ENCODE measurements at places on chromosomes 5 and 9. TPM values are rescaled to one million over a fixed set of nuclear protein-coding genes. Genes with fewer than 3 reads are reported as not detected.

PAEP gene
- total RNA-seq, result not detected

FBP2 gene
- not detected for total RNA-seq

UBE2QL1 gene
- total RNA-seq, result 0.65 TPM

TMEM252 gene
- total RNA-seq, result not detected

PCDH12 gene
- 0.07 TPM for total RNA-seq

CHSY3 gene
- total RNA-seq, result 2.4 TPM

TIMD4 gene
- total RNA-seq, result not detected

SLC9A3 gene
- total RNA-seq, result 4.7 TPM

TMEM232 gene
- 0.14 TPM for total RNA-seq

STPG3 gene
- total RNA-seq, result not detected

ZNF366 gene
- total RNA-seq, result not detected

CD274 gene
- 1.4 TPM for total RNA-seq

PCDH1 gene
- total RNA-seq, result 7.4 TPM

GMCL2 gene
- total RNA-seq, result not detected

HMCN2 gene
- 0.05 TPM for total RNA-seq

ALDOB gene
- total RNA-seq, result not detected

DNA sequence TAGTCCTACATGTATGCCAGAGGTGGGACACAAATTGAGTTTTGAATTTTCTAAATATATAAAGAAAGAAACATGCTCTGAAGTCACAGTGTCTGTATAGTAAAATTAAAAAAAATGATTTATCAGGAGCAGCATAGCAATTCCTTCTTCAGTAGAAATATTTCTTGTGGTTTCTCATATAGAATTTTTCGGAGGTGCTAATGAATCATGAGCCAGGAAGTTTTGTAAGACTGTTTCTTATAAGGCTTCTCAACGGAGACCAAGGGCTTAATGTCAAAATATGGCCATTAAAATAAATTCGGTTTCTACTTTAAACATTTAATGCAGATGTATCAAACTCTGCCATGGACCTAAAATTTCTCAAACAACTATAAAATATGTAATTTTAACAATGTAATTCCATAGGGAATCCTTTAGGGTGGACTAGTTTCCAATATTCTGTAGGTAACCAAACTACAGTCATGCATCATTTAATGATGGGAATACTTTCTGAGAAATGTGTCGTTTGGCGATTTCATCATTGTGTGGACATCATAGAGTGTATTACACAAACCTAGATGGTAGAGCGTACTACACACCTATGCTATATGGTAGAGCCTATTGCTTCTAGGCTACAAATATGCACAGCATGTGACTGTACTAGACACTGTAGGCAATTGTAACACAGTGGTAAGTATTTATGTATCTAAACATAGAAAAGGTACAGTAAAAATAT, 66.3 kb downstream of the ANKRD55 start:
- DNase-seq, result no peak

- DNase-seq, result no peak
Measured at GRCh38 chr5:67187006-67187715, 9.4 kb downstream of the CD180 start.

DNA sequence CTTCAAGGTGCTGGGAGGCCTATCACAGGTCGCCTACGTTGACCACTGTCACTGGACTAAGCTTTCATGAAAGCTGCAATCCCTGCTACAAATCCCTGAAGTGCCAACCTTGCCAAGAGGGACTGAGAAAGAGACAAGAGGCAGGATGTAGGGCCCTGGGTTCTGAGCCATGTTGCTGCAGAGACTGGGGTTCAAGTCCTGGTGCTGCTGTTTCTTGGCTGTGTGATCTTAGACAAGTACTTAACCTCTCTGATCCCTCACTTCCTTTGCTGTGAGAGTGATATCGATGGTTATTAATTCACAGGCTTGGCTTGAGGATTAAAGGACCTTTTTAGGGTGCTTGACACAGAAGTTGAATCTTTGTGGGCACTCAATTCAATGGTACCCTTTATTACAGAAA, 15.5 kb downstream of the CSF1R start:
- no peak for DNase-seq

DNA sequence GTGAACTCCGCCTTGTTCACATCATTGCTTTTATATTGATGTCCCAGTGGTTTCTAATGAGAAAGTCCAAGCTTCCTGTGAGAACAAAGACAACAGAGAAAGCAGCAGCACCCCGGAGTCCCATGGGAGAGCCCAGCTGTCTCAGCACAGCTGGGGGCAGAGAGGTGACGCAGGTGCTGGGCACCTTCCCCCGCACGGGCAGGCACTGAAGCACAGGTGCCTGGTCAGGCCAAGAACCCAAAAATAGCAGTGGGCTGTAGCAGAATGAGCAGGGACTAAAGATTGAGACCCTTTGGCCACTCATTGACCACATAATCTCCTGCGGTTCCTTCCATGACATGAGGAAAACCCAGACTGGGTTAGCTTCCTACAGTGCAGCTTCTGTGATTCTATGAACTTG, 18.8 kb downstream of the SRD5A1 start:
- no peak for DNase-seq

DNA sequence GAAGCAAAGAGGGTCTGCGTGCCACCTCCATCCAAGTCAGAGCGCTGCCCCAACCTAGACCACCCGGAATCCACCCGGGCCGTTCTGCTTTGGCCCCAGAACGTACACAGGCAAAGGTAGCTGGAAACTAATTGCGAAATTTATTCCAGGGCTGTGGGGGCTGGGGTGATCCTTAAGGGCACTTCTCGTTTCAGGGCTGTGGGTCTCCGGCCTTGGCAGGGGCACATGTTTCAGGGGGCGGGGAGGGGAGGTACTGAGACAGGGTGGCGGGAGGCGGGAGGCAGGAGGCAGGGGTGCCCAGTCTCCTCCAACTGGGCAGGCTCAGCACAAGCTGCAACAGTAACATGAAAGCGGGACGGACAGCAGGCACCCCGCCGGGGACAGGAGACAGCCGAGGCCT, 26.1 kb downstream of the NR5A1 start:
- no peak for DNase-seq

- DNase-seq, result no peak
Measured at GRCh38 chr5:13609504-13609903, 335.0 kb downstream of the DNAH5 start.

DNA sequence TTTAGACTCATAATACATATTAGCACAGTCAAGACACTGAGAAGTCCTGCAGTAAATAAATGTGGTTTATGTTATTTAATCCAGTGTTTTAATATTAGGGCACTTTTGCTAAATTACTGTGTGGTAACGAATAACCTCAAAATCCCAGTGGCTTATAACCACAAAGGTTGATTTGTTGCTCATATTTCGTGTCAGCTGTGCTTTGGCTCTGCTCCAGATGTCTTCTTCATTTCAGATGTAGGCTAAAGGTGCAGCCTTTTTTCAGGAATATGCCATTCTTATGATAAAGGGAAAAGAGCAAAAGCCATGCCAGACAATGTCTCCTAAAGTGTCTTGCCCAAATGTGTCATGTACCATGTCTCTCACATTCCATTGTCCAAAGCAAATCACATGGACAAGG, 144.8 kb downstream of the BRINP1 start:
- DNase-seq, result no peak

DNA sequence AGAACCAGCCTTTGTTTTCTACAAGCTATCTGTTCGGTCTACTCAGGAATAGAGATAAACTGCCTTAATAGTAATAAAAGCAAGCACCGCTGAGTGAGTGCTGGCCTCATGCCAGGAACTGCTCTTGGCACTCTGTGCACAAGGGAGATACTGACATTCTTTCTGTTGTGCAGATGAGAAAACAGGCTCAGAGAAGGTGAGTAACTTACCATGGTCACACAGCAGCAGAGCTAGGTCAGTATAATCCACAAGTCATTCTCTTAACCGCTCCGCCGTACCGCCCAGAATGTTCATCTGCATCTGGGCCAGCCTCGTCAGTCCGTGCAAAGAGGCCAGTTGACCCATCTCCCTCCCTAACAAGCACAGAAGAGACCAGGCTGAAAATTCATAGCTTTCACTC, 27.4 kb downstream of the QRFP start:
- DNase-seq, result no peak

DNA sequence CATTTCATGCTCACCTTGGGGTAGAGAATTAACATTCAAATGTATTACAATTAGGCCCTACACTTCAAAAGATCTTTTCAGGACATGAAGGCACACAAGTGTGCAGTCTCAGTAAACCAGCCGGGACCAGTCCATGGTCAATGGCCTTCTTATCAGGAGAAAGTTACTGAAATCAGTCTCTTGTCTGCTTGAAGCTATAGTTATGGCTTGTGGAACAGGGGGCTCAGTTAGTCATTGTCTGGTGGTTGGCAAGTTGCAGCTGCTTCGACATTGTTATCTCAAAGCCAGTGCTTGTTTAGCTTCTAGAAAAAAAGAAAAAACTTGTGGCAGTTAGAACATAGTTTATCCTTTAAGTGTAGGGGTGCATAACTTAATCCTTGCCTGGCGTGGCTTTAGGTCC, 213.1 kb upstream of the ACO1 start:
- DNase-seq, result no peak

DNA sequence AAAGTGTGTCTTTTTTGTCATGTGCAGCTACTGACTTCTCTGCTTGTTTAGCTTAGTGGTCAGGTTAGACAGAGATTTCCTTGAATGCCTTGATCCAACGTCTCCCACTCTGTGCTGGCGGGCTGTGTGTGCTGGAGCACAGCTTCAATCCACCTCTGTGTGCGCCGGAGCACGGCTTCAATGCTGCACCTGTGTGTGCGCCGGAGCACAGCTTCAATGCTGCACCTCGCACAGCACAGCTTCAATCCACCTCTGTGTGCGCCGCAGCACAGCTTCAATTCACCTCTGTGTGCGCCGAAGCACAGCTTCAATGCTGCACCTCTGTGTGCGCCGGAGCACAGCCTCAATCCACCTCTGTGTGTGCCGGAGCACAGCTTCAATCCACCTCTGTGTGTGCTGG, 69.0 kb upstream of the PHYKPL start:
- no peak for DNase-seq

DNA sequence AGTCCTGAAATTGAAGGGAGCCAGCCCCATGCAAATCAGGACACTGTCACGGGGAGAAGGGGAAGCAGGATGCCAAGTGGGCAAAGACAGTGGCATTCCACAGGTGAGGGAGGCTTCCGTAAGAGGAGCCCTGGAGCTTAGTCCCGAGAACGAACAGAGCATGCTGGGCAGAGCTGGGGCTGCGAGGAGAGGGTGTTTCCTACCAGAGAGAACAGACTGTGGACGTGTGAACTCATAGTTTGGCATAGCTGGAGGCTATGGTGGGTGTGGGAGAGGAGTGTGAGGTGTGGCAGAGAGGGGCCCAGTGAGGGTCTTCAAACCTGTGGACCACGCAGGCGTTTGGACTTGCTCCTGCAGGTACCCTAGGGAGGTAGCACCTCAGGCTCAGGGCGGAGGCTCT, 102.8 kb upstream of the SMIM23 start:
- no peak for DNase-seq

Data from A172 (cell line).